Sigmoid colon (tissue), 7 donors: ENCODE measurements at places on chromosomes 2 and 18. TPM values are rescaled to one million over a fixed set of nuclear protein-coding genes. Genes with fewer than 3 reads are reported as not detected.
A peak's percentile ranks its signal among the peaks of the same experiment; 100 is the strongest.

Gene GALR1
- total RNA-seq = 0.33 TPM

DNA sequence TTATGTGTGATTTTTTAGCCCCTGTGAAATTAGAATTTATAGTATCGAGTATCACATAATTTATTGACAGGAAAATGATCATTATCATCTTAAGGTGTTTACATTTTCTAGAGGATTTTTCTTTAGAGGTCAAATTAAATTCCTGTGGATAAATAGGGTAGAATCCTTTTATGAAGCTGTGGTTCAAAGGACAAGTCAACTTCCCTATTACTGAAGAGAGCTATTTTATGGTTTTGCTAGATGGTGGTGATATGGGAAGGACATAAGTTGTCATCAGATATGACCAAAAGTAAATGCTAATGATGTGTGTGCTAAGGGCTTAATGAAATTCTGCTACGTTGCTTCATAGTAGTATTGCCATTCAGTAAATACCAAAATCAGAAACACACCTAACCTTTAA, 80.1 kb downstream of the EML4 start:
- no peak overlapping the region for H3K27ac ChIP-seq
- no peaks in the 10 kb centered on the region for H3K4me1 ChIP-seq
- DNase-seq = no peak
- no peaks in the 10 kb centered on the region for H3K27me3 ChIP-seq

DNA sequence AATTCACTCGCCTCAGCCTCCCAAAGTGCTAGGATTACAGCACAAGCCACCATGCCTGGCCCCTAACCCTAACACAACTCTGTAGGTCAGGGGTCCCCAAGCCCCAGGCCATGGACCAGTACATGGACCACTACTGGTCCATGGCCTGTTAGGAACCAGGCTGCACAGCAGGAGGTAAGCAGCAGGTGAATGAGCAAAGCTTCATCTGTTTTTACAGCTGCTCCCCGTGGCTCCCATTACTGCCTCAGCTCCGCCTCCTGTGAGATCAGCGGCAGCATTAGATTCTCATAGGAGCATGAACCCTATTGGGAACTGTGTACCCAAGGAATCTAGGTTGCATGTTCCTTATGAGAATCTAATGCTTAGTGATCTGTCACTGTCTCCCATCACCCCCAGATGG, 201.7 kb downstream of the NRP2 start:
- peaks cover 39% of the 10 kb centered on the region for H3K4me1 ChIP-seq
- H3K27ac ChIP-seq = peak overlapping the region; percentile 80
- no peaks in the 10 kb centered on the region for H3K36me3 ChIP-seq
- DNase-seq = no peak

GRCh38 chr2:74845991-74846390, 12.1 kb downstream of the HK2 start:
- H3K4me3 ChIP-seq = no peak overlapping the region
- H3K27ac ChIP-seq = peak overlapping the region; percentile 40
- no peaks in the 10 kb centered on the region for H3K36me3 ChIP-seq
- H3K27me3 ChIP-seq = no peaks in the 10 kb centered on the region

DNA sequence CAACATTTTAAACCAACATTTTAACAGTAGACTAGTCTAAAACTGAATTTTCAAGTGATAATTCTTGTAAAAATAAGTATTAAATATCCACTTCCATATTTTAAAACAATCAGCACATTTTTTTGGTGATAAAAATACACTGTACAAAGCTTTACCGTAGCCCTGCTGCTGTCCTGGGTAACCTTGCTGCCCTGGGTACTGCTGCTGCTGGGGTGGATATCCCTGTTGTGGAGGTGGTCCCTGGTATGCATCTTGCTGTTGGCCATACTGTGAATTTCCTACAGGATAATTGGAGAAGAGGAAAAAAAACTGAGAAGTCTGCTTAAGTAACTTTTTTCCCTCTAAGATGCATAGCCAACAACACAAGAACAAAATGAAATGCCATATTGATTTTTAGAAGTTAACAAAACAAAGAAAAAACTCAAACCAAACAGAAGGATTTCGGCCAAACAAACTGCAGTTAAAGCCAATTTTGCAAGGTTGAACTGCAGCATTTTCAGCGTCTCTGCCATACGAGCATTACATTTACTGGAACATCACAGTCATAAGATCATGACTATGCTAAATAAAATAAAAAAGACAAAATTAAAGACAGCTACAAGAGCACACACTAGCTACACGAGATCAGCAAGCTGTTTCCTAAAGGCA, 55.4 kb downstream of the SS18 start:
- H3K27ac ChIP-seq = no peak overlapping the region
- H3K4me1 ChIP-seq = peaks cover 7% of the 10 kb centered on the region
- no peaks in the 10 kb centered on the region for H3K36me3 ChIP-seq
- no peak for DNase-seq
- H3K4me3 ChIP-seq = no peak overlapping the region
- H3K27me3 ChIP-seq = no peaks in the 10 kb centered on the region

- no peak for DNase-seq
- H3K27ac ChIP-seq = peak overlapping the region; percentile 95
- H3K36me3 ChIP-seq = peaks cover 23% of the 10 kb centered on the region
- H3K27me3 ChIP-seq = no peaks in the 10 kb centered on the region
Measured at GRCh38 chr2:32011485-32011960, 715 bp upstream of the MEMO1 start.

GRCh38 chr18:48600456-48601090, 61.7 kb downstream of the CTIF start:
- H3K27ac ChIP-seq = peak overlapping the region; percentile 8
- no peaks in the 10 kb centered on the region for H3K36me3 ChIP-seq
- H3K27me3 ChIP-seq = no peaks in the 10 kb centered on the region

- peak overlapping the region; percentile 25 for H3K27ac ChIP-seq
- H3K36me3 ChIP-seq = no peaks in the 10 kb centered on the region
- no peaks in the 10 kb centered on the region for H3K27me3 ChIP-seq
- no peaks in the 10 kb centered on the region for H3K4me1 ChIP-seq
- DNase-seq = peak; percentile 83
Measured at GRCh38 chr2:10278029-10278762, 24.5 kb upstream of the HPCAL1 start.

- H3K4me1 ChIP-seq = peaks cover 17% of the 10 kb centered on the region
- no peak overlapping the region for H3K4me3 ChIP-seq
- no peak for DNase-seq
- H3K36me3 ChIP-seq = no peaks in the 10 kb centered on the region
- H3K27ac ChIP-seq = no peak overlapping the region
Measured at GRCh38 chr2:204591225-204591624, 46.0 kb downstream of the PARD3B start.

Gene CRYGD
- total RNA-seq = not detected

DNA sequence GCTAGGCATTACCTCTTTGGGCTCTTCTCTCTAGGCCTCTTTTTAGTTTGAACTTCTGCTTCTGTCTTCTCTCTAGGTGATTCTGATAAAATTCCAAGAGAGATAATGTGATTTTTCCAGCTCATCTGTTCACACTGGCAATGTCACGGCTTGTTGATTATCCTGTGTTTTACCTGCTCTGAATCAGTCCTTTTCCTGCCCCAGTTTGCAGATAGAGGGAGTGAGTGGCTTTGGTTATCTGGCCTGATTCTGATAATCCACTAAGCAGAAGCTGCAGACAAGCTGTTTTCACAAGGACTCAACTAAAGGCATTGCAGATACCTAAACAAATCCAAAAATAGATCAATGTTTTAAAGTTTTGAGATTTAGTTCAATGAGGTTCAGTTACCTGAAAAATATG, 111.9 kb downstream of the DCC start:
- no peaks in the 10 kb centered on the region for H3K27me3 ChIP-seq
- no peaks in the 10 kb centered on the region for H3K4me1 ChIP-seq
- no peaks in the 10 kb centered on the region for H3K36me3 ChIP-seq
- H3K4me3 ChIP-seq = no peak overlapping the region
- no peak overlapping the region for H3K27ac ChIP-seq

DNA sequence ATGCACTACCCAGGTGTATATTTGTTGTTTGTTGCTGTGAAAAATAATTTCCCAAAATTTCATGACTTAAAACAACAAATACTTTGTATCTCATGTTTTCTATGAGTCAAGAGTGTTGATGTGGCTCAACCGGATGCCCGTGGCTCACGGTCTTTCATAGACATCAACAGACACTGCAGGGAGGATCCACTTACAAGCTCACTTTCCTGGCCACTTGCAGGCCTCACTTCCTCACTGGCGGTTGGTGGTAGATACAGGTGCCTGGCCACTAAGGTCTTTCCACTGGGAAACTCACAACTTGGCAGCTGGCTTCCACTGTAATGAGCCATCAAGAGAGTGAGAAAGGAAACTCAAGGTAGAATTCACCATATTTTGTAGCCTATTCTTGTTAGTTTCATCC, 662.9 kb downstream of the IRS1 start:
- no peak overlapping the region for H3K27ac ChIP-seq
- DNase-seq = no peak
- H3K36me3 ChIP-seq = no peaks in the 10 kb centered on the region
- no peak overlapping the region for H3K4me3 ChIP-seq
- no peaks in the 10 kb centered on the region for H3K27me3 ChIP-seq
- no peaks in the 10 kb centered on the region for H3K4me1 ChIP-seq

DNA sequence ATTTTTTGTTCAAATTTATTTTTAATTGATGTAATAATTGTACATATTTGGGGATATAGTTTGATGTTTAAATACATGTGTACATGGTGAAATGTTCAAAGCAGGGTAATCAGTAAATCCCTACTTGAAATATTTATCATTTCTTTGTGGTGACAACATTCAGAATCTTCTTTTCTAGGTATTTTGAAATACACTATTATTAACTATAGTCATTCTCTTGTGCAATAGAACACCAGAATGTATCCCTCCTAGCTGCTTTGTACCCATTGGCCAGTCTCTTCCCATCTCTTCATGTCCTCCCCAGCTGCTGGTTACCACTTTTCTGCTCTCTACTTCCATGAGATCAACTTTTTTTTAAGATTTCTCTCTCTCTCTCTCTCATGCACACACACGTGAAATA, 126.5 kb downstream of the ZNF407 start:
- H3K27ac ChIP-seq = no peak overlapping the region
- no peaks in the 10 kb centered on the region for H3K4me1 ChIP-seq
- H3K4me3 ChIP-seq = no peak overlapping the region
- H3K36me3 ChIP-seq = no peaks in the 10 kb centered on the region
- H3K27me3 ChIP-seq = no peaks in the 10 kb centered on the region

Gene SLC25A52
- total RNA-seq = not detected

DNA sequence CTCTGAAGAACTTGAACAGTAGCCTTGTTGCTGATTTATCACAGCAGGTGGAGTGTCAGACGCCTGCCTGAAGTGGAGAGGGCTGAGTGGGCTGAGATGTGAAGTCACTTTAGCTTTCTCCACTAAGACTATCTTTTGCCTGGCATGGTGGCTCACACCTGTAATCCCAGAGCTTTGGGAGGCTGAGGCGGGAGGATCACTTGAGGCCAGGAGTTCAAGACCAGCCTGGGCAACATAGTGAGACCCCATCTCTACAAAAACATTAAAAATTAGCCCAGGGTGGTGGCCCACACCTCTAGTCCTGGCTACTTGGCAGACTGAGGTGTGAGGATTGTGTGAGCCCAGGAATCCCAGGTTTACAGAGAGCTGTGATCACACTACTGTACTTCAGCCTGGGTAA, 60.6 kb upstream of the TTC39C start:
- H3K4me3 ChIP-seq = no peak overlapping the region
- peaks cover 12% of the 10 kb centered on the region for H3K4me1 ChIP-seq
- H3K27ac ChIP-seq = no peak overlapping the region
- no peaks in the 10 kb centered on the region for H3K36me3 ChIP-seq
- no peaks in the 10 kb centered on the region for H3K27me3 ChIP-seq

Gene EPB41L3
- 106 TPM for total RNA-seq

DNA sequence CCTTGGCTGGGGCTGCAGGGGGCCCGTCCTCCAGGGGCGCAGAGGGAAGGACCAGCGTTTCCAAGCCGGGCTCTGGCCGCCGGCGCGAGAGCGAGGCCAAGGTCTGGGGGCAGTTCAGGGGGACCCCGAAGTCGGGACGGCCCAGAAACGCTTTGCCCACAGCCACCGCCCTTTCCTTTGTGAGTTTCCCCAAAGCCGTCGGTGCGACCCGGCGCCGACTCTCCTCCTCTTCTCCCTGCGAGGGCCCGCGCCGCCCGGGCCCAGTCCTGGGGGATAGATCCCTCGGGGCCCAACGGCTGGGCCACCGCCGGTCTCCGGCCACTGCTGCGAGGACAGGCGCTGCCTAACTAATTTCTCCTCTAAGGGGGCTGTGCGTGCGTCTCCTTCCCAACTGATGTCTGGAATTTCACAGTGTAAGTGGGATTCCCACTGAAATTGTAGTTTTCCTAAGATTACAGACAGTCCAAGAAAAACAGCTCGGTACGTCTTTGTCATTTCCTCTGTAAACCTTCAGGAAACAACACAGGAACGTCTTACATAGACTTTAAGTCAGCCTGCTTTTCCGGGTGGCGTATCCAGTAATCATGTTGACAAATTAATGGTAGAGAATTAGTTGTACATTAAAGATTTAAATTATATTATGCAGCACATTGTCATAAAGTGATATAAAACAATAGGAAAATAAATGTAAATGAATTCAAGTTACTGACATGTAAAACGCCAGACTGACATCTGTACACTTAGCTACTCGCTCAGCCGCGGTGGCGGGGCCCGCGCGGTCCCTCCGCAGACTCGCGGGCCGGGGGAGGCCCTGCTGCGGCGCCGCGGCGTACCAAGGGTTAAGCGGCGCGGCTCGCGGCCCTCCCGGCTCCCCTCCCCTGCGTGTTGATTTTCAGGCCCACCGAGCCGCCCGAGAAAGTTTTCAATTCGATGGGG, 139.4 kb upstream of the SIX3 start:
- DNase-seq = no peak
- peaks cover 18% of the 10 kb centered on the region for H3K4me1 ChIP-seq
- H3K36me3 ChIP-seq = no peaks in the 10 kb centered on the region
- no peak overlapping the region for H3K4me3 ChIP-seq
- H3K27me3 ChIP-seq = peaks cover 30% of the 10 kb centered on the region

Gene TMSB10
- 2,459 TPM for total RNA-seq

Gene TMEM169
- not detected for total RNA-seq

DNA sequence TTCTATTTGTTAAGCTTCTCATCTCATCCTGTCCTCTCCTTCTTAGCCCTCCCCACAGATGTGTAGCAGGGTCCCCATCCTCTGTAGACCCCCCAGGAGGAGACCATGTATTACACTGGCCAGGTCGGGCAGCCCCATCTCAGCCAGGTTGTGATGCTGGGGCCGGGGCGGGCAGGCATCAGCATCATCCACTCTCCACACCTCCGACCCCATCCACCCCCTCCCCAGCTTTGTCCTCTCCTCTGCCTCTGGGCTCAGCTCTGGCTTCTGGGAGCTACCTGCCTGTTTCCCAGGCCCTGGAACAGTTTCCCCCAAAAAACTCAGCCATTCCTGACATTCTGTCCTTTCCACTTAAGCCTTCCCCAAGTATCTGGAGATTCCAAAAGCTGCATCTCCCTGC, 49.2 kb downstream of the GBX2 start:
- no peaks in the 10 kb centered on the region for H3K4me1 ChIP-seq
- no peak overlapping the region for H3K4me3 ChIP-seq
- peaks cover 26% of the 10 kb centered on the region for H3K36me3 ChIP-seq
- no peaks in the 10 kb centered on the region for H3K27me3 ChIP-seq
- no peak for DNase-seq

- no peaks in the 10 kb centered on the region for H3K36me3 ChIP-seq
- no peak for DNase-seq
Measured at GRCh38 chr2:62140426-62141141, 55.3 kb upstream of the B3GNT2 start.

GRCh38 chr18:79937103-79937860, 14.2 kb downstream of the SLC66A2 start:
- H3K36me3 ChIP-seq = peaks cover 23% of the 10 kb centered on the region
- H3K27me3 ChIP-seq = no peaks in the 10 kb centered on the region
- H3K4me1 ChIP-seq = no peaks in the 10 kb centered on the region
- DNase-seq = peak; percentile 18

Gene TTN
- 6.7 TPM for total RNA-seq
